ENCODE measurements at places on chromosomes 16 and 17.

- no peak for DNase-seq
These were observed at the start of gene MT1H for GRCh38 chr16:56669005-56669839. Gene MT1H, plus strand, starts transcription at chr16:56669814. Its CDS starts 71 bp downstream, at chr16:56669885.

- DNase-seq, result no peak
These were observed 33.6 kb downstream of the CDH1 start for GRCh38 chr16:68770671-68771070.

- DNase-seq, result peak; percentile 82
These were observed 102.2 kb downstream of the TRIM37 start for GRCh38 chr17:59004338-59005111.

DNA sequence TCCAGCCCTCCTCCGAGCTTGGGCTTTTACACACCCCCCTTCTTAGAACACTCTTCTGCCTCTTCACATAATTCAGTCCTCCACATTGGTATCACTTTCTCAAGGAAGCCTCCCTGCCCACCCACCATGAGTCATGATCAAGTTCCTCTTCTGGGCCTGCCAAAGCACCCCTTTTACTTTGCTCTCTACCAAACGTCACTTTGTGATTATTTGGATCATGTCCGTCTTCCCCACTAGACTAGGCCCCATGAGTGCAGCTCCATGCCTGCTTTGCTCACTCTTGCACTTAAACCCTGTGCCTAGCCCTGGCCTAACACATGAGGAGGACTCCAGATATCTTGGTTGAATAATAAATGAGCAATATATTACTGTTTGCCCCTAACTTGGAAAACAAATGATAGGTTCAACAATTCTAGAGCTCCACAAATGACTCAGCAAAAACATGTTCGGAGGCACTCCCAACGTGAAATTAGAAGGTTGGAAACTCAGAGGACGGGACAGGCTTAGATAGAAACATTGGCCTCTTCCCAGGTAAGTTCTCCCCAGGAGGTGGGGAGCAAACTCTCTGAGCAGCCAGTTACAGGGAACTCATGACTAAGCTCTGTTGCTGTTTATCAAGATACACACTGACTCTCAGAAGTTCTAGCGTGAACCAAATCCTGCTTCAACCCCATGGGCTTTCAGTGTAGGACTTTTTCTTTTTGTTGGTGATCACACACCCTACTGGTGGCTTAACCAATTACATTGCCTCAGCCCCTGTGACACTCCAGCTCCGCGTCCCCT lies 28.3 kb downstream of the G6PC1 start:
- peak; percentile 96 for DNase-seq

- DNase-seq, result no peak
These were observed 71.7 kb downstream of the SNX11 start for GRCh38 chr17:48179071-48179945.

DNA sequence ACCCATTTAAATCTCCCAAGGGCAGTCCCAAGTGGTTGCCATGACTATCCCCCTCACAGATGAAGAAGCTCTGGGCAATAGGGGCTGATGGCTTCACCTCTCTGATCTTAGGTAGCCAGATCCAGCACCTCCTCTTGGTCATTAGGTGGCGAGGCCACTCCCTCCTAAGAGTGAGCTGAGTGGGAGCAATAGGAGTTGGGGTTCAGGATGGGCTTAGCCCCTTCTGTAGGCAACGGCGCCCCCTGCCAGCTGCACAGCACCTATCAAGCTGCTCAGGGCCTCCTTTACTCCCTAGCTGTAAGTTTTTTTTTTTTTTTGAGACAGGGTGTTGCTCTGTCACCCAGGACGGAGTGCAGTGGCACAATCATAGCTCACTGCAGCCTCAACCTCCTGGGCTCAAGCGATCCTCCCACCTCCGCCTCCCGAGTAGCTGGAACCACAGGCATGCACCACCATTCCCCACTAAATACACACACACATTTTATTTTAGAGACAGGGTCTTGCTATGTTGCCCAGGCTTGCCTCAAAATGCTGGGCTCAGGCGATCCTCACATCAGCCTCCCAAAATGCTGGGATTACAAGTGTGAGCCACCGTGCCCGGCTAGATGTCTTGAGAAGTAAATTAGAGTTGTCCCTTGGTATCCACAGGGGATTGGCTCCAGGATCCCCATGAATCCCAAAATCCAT lies 3.5 kb upstream of the RRAD start:
- peak; percentile 56 for DNase-seq

GRCh38 chr16:70454222-70455034 lies at the start of gene FCSK:
Gene FCSK, plus strand, starts transcription at chr16:70454595. Its CDS starts 8,596 bp downstream, at chr16:70463191.
- peak; percentile 66 for DNase-seq

DNA sequence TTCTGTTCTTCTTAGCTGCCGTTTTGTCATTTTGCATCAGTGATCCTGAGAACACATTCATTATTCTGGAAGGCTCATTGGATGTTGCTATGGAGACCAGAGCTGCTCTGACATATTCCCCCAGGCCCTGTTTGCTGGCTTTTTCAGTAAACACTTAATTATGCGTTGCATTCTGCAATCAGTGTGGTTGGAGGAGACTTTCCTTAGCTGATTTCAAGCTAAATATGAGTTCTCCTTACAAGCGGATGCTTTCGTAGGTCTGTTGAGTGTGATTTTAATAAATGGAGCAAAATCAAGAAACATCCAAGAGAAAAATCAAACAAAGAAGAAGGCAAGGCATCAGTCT lies 38.2 kb upstream of the NUDT7 start:
- no peak for DNase-seq

- DNase-seq, result no peak
These were observed 73.8 kb upstream of the ATP2A3 start for GRCh38 chr17:4038076-4038475.

GRCh38 chr17:33802349-33803198 lies 452.5 kb upstream of the CCL2 start:
- DNase-seq, result peak; percentile 72

- no peak for DNase-seq
These were observed 6.3 kb downstream of the ZNF689 start for GRCh38 chr16:30603945-30604315.

GRCh38 chr16:86403085-86403484 lies 107.2 kb upstream of the FOXF1 start:
- DNase-seq, result no peak

- DNase-seq, result no peak
These were observed 2.0 kb downstream of the WFIKKN2 start for GRCh38 chr17:50837286-50837979.

- peak; percentile 98 for DNase-seq
These were observed 5.8 kb upstream of the C17orf99 start for GRCh38 chr17:78140169-78141051.

GRCh38 chr17:55717898-55718735 lies 4.5 kb downstream of the TMEM100 start:
- peak; percentile 81 for DNase-seq

DNA sequence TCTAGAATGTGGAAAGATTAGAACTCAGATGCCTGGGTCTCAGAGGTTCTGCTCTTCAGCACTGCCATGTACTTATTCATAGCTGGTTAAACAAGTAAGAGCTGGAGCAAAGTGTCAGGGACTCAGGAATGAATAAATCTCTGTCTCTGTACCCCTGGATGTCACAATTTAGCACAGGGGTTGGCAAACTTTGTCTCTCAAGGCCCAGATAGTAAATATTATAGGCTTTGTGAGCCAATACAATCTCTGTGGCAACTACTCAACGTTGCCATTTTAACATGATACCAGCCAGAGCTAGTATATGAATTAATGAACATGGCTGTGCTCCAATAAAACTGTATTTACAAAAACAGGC lies 220.3 kb upstream of the MON1B start:
- no peak for DNase-seq

DNA sequence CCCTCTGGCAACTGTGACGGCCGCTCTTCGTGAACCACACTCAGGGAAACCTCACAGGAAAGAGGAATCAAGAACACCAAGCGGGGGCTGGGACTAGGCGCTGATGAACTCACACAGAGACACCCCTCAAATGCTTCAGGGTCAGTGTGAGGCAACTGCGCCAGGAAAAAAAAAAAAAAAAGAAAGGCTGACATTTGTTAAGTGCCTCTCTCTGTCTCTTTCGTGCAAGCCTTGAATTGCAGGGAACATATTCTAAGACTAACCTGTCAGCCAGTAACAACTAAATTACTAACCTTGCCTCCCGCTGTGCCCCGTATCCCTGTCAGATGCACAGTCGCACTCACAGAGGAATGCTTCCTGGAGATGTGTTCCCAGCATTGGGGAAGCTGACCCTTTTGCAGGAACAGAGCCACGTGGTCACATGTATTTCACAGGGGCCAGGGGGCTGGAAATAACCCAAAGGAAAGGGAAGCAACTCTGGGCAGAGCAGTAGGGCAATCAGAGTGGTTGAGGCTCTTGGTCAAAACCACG lies 247.8 kb downstream of the XYLT1 start:
- peak; percentile 85 for DNase-seq

DNA sequence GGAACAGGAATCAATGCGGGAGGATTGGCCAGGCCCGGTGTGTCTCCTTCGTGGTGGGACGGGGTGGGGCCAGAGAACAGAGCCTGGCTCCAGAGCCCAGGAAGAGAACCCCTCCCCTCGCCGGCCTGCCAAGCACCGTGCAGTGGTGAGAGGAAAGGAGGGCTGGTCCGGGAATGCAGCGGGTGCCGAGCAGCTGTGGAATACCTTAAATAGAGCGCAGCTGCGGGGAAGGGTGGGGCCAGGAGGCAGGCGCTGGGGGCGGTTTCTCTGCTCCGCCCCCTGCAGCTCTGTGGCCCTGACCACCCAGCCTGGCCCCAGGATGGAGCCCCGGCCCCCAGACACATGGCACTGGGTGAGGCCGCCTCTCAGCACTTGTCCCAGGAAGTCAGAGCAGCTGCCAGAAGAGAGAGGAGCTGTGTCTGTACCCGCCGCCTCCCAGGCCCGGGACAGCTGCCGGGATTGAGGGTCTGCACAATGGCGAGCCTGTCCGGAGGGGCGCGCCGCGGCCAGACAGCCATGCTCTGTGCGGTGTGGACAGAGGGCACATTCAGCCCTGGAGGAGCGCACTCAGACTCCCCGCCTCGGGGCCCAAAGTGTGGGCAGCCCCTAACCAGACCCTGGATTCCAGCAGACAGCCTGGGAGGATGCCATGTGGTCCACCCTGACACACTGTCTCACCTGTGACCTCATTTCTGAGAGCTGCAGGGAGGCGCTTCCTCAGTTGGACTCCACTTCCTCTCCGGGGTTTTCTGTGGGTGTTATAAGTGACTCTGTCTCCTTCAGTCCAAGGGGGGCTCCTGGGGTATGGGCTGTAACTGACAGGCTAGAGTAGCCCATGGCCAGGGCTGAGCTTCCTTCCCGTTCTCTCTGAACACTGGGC lies 268.8 kb downstream of the SEC14L1 start:
- DNase-seq, result peak; percentile 23

DNA sequence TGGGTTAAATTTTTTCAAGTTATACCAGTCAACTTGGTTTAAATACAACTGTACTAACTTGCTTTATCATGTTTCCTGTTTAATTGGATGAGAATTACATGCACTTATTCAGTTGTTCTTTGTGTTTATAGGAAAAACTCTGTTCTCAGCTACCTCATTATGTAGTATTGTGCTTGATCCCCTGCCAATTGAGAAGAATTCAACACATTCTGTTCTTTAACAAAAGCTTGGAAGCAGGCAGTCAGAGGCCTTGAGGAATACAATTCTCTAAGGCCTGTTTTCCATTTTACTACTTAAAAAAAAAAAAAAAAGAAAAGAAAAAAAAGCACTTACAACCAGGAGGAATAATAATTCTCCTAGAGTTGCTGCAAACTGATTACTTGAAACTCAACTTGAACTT lies 60.6 kb upstream of the CMIP start:
- no peak for DNase-seq

- DNase-seq, result no peak
These were observed 26.9 kb downstream of the SEC14L1 start for GRCh38 chr17:77167472-77168306.

DNA sequence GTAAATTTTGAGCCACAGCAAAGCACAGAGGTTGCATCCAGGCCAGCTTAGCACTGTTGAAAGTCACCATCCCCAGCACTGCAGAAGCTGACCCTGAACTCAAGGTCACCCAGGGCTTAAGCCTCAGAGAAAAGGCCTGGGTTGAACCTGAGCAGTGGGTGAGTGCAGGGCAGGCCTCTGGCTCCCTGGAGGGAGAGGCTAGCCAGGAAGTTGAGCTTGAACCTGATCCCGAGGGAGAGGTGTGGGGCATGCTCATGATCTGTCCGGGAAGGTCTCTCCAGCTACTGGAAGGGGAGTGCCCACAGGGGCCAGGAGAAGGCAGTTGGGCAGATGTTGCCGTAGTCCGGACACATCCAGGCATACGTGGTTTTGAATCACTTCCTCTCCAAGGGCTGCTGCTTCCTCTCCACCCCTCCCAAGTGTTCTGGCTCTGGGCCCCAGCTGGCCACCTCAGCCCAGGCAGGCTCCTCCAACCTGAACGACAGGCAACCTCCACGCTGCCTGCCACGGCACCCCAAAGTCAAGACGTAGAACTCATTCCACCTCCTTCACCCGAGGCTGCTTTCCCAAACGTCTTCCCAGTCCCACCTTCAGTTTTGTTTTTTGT lies 18.4 kb downstream of the CARHSP1 start:
- DNase-seq, result peak; percentile 75

DNA sequence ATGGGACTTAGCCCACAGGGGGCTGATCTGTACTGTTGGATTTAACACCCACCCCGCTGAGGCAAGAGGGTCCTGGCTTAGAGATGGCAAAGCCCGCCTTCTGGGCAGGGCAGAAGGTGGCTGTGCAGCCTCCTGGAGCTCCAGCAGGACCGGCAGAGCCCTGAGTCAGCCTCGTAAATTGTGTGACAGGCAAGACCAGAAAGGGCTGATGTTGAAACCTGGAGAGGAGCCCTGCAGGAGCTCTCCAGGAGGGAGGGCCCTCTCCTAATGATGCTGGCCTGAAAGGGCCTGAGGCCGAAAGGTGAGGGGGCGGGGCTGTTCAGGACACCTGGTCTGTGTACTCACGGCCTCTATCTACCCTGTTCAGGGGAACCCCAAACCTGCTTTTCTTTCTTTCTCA lies 22.5 kb upstream of the MYO15B start:
- DNase-seq, result no peak

DNA sequence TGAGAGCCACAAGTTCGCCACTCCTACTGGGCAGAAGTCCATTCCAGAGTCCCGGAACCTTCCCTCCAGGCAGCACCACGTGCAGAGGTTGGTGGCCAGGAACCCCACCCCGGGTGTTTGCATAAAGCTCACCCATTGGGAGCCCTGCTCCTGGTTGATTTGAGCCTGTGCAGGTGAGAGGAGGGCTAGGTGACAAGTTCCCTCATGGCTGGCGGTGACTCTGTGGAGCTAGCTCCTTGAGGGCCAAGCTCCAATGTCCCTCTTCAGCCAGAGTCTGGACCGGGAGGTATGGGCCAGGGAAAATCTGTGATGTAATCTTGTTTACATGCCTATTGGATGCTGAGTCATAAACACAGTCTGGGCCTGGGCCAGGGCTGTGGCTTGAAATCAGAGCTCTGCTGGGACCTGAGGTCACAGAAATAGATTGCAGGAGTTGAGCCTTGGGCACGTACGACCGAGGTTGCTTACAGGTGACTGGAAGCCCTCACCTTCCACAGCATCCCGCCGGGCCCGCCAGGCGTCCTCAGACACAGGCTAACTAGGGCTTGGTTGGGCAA lies 118.9 kb downstream of the AATF start:
- DNase-seq, result no peak

DNA sequence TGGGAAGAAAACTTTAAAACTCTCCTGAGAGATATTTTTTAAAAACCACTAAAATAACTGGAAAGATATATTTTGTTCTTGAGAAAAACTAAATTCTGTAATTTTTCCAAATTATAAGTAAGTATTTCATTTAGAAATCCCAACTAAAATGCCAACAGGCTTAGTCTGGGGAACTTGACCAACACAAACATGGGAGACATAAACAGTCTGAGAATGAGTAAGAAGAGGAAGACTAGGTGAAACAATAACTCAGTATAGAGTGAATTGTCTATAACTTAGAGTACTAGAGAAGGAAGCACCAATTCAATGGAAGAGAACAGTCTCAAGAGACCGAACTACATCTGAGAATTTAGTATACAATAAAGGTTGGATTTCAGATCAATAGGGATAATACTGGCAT lies 2.9 kb downstream of the CMTM1 start:
- no peak for DNase-seq

Data from suppressor macrophage (primary cell).